ENCODE measurements at places on chromosomes 2 and 18.

- no peak for DNase-seq
These were observed 365.1 kb upstream of the NETO1 start for GRCh38 chr18:73232933-73233332.

DNA sequence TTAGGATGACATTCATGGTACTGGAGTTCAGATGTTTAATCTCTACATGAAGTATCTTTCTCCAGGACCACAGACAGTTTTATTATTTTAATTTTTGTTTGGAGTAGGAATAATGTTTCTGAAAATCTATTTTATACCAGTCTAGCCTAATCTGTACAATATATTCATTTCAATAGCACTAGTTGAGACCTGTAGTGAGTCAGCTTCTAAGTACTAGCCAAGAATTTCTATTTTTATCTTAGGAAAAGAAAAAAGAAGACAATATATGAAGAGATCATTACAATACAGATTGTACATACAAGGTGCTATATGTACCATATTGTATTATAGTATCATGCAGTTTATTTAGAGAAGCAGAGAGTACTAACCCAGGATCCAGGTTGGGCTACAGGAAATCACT is 826.9 kb upstream of the PIK3C3 start:
- no peak for DNase-seq

- DNase-seq: no peak
These were observed 198.2 kb upstream of the SPRED2 start for GRCh38 chr2:65630643-65631042.

- no peak for DNase-seq
These were observed 48.9 kb downstream of the LDLRAD4 start for GRCh38 chr18:13267431-13267873.

GRCh38 chr2:174682007-174682577 is 82.2 kb downstream of the CHRNA1 start:
- DNase-seq: no peak

- peak; percentile 71 for DNase-seq
These were observed 45.3 kb downstream of the ACAA2 start for GRCh38 chr18:49768051-49768391.

- peak; percentile 73 for DNase-seq
These were observed 47.7 kb upstream of the PLA2R1 start for GRCh38 chr2:160109939-160110673.

- no peak for DNase-seq
These were observed 16.0 kb downstream of the BCL2 start for GRCh38 chr18:63303547-63303946.

DNA sequence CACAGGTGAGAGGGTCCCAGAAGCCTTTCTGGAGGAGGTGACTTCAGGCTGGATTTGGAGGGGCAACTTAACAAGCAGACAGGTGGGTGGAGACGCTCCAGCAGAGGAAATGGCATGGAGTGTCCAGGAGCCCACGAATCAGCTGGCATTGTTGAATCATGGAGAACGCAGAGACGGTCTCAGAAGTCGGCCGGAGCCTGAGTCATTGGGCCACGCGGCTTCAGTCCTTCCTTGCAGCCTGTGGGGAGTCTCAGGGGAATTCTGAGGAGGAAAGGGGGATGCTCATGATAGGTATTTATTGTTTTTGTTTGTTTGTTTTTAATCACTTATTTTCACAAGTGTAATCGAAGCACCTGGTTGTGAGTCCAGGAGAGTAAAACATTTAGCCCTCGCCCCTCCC is 184.6 kb upstream of the HDAC4 start:
- no peak for DNase-seq

DNA sequence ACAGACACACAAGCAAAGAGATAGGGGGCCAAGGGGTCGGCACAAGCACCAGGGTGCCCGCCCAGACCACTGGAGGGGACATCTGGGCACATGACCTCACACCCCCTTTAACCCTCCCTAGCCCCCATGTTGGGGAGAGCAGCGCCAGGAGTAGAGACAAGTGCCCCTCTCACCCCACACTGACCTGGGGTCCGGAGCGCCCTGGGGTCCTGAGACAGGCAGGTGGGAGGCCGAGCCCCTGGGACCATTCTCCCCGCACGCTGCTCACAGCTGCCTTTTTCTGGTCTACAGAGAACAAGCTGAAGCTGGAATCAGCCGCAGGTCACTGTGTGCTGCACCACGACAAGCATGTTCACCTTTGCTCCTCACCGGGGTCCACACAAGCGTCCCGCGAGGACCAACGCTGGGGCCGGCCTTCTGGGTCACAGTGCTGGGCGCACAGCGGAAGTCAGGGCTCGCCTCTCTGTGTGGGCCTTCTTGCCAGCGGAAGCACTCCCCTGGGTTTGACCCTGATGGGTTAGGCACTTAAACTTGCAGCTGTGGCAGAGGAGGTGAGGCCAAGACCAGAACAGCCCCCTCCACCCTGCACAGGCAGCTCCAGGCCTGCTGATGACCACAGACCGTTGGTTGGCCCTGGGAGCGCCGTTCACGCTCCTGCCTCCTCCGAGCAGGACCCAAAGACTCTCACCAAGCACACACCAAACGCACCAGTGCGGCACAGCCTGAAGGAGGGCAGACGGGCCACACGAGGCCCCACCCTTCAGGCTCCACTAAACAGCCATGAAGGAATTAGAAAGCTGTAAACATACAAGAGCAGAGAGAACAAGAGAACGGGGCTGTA is 275.3 kb downstream of the EIPR1 start:
- DNase-seq: no peak

- no peak for DNase-seq
These were observed 15.7 kb upstream of the GPC1 start for GRCh38 chr2:240419723-240420122.

Data from prostate gland (tissue), 2 donors.